ENCODE measurements at places on chromosomes 2 and 18. TPM values are rescaled to one million over a fixed set of nuclear protein-coding genes. Genes with fewer than 3 reads are reported as not detected.

DNA sequence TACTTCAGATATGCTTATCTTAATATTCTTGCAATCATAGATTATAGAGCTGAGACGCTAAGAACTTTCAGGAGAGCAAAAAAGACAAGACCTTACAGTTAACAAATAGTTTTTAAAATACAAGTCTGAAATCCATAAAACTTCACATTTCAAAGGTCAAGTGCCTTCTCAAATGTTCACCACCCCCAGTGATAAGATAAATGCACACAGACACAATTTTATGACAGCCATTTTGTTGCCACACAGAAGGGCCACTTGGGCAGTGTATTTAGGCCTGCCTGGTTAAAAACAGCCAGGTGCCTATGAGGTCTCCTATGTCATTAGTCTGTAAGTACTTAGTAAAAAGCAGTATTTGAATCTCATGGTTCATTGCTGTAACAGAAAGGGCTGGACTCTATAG lies 8.1 kb upstream of the PSTPIP2 start:
- no peak for DNase-seq

GRCh38 chr2:45850558-45850957 lies 199.1 kb downstream of the PRKCE start:
- no peak for DNase-seq

DNA sequence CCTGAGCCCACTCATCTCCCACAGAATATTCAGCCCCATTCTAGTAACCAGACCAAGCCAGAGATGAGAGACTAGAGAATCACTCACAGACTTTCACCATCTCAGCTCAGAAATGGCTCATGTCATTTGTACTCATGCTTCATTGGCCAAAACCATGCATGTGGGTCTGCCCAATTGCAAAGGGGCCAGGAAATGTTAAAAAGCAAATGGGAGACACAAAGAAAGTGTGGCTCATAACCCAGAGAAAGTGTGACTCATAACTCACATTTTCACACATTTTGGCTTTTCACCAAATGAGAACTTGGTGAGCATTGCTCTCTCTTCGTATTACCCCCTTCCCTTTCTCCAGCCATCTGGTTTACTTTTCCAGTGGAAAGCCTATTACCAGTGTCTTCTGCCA lies 66.2 kb downstream of the MDH1 start:
- no peak for DNase-seq

DNA sequence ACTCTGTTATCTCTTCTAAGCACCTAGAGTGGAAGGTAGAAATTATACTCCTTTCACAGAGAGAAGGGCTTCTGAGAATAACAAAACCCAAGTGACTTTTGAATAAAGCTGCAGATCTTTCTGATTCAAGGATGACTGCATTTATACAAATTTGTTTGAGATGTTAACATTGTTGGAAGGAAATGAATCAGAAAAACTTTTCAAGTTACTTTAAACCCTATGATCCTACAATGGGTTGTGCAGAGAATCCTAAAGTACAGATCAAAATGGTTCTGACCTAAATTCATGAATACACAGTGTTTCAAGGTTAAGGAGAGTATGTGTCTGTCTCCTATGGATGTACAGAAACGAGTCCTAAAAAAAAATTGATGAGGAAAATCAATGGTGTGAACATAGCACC lies 1.8 kb downstream of the RFTN2 start:
- DNase-seq, result no peak

DNA sequence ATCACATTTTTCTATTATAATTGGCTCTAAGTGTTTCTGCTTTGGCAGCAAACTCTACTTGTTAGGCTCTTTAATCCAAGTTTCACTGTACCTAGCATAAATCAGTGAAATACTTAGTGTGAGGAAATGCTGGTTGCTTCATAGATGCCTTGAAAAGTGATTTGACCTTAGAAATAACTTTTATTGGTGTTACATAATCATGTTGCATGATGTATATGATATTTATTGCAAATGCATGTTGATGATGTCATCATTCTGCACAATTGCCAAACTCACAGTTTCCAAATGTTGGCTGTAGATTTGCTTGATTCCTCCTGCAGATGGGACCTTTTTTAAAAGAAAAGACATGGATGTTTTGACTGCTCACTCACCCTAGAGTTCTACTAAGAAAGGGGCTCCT lies 137.6 kb upstream of the BCL2L11 start:
- DNase-seq, result no peak

DNA sequence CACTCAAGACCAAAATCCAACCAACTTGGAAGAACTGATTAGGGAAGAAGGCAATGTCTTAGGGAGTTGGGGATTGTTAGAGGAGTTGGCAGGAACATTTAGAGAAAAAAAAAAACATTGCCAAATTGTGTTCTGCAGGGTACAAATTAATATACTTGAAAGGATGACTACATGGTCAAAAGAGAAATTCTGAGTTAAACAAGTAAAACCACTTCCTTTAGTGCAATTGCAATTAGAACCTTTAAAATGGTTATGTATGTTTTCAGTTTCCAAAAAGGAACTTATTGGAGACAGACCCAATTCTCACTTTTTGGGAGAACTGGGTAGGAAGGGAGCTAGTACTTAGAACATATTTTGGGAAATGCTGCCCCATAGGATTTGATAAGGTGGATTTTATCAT lies 137.9 kb downstream of the GPD2 start:
- DNase-seq, result no peak

DNA sequence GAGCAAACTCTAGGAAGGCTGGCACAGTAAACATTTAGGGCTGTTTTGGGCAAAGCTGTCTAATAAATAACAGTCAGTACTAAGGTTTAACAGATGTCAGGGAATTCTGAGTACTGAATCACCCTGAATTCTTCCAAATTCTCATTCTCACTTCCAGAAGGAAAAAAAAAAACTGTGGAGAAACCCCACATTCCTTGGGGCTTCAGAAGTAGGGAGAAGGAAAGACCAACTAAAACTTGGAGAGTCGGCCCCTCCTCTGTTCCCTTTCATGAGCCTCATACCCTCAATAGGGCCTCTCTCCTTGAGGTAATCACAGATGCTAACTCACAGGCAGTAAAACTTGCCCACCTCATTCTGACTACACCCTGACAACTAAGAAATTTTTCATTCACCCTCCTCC lies 62.1 kb downstream of the CCDC148 start:
- DNase-seq, result no peak

DNA sequence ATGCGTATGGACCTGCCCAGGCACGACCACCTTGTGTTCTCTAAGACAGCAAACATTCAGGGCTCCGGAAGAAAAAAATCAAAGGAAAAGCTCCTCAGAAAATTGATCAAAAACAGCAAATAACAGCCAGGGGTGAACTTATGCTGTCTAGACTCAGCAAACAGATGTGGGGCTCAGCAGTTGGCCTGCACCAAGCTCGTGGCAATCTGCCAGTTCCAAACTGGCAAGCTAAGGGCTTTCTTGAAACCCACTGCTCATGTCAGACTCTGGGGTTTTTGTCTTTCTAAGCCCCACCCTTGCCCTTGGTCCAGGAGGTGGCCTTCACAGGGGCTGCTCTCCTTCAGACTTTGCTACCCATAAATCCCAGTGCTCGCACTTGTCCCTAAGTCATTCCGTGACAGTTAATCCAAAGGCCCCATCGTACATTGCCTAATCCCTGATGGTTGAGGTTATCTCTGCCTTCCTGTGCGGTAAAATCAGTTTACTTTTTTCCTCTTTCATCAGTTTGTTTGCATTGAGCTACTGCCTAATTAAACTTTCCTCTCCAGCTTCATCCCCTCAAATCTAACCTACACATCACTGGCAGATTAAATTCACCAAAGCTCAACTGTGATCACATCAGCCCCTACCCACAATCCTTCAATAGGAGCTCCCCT lies 408.0 kb downstream of the LRATD1 start:
- no peak for DNase-seq

DNA sequence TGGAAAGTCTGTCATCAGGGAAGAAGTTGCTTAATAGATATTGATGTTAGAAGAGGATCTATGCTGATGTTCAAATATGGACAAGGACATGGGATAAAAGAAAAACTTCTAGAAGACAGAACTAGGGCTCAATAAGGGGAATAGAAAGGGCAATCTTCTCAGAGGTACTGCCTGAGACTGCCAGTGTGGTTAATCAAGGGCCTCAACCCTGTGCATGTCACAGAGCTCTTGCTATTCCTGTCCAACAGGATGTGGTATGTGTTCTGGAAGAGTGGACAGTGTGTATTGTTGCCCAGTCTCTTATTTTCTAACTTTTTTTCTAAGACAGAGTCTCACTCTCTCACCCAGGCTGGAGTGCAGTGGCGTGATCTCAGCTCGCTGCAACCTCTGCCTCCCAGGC lies 27.8 kb upstream of the RNF125 start:
- no peak for DNase-seq

DNA sequence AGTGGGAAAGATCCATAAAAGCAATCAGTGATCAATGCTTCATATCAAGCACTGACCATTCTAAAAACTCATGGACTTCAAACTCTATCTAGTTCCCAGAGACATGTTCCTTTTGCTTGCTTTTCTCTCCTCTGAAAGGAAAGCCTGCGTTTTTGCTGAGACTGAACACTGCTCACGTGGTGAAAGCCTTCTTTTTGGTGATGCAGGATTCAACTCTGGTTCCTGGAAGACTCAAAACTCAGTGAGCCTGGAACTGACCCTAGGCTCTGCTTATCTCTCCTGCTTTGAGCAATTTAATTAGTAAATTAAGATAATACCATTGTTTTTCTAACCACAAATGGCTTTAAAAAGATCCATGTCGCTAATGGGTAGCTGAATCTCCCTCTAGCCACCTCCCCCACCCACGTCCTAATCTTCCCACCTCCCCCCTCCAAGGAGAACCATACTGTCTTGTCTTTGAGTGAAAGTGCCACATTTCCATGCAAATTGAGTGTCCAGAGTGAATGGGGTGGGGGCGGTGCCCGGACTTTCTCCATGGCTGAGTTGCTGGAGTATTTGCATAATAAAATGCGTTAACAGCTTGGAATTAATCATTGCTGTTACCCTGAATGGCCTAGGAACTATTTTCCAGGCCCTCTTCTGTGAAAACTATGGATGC lies 130.5 kb downstream of the BCL11A start:
- no peak for DNase-seq

DNA sequence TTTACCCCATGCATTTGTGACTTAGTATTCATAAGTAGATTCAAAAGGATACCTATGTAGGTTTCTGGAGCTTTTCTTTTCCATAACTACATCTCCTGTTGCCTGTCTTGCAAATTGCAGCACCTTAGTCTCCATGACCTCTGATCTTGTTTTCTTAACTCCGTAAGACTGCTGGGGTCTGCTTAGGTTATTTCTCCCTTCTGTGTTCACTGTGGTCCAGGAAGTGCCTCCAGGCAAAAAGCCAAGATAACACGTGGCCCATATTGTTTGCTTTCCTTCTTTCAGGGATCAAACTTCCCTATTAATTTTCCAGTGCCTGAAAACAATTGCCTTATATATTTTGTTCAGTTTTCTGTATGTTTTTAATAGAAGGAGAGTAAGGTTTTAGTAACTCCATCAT lies 86.4 kb downstream of the GCA start:
- DNase-seq, result peak; percentile 41

The CACNB4 gene
- 0.33 TPM for total RNA-seq

The CNTNAP5 gene
- not detected for total RNA-seq

The SUMO1 gene
- 164 TPM for total RNA-seq

The LINC00305 gene
- total RNA-seq, result not detected

All from Calu3 (cell line).